Foreskin melanocyte (primary cell): ENCODE measurements at places on chromosomes 13 and 19.
A peak's percentile ranks its signal among the peaks of the same experiment; 100 is the strongest.

DNA sequence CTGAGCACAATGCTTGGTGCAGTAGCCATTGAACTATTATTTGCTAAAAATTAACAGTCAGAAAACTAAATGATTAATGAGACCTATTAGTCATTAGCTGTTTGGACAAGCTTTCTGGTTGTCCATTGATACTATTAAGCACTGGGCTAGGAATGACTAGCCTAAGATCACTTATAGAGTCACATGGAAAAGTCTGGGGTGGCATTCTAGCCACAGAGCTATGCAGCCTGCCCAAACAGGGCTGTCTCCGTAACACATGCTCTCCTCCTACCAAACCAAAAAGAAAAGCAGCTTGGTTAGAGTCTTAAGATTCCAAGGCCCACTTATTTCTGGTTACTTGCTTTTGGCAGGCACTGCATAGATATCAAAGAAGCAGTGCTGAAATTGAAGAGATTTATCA, 193.5 kb upstream of the NBEA start:
- peak; percentile 72 for DNase-seq

DNA sequence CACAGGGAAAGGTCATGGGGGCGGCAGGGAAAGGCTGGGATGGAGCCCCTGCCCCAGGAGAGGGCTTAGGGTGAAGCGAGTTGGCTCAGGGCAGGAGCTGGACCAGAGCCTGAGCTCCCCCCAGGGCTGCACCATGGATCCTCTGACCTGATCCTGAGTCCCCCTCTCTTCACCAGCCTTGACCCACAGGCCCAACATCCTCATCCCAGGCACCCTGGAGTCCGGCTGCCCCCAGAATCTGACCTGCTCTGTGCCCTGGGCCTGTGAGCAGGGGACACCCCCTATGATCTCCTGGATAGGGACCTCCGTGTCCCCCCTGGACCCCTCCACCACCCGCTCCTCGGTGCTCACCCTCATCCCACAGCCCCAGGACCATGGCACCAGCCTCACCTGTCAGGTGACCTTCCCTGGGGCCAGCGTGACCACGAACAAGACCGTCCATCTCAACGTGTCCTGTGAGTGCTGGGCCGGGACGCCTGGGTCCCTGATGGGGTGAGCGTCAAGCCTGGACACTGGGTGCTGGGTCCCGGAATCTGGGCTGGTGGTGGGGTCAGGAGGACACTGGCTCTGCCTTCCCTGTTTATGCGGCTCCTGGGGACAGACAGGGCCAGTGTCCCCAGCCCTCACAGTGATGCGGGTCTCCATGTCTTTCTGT, 842 bp downstream of the SIGLEC9 start:
- no peak for DNase-seq

DNA sequence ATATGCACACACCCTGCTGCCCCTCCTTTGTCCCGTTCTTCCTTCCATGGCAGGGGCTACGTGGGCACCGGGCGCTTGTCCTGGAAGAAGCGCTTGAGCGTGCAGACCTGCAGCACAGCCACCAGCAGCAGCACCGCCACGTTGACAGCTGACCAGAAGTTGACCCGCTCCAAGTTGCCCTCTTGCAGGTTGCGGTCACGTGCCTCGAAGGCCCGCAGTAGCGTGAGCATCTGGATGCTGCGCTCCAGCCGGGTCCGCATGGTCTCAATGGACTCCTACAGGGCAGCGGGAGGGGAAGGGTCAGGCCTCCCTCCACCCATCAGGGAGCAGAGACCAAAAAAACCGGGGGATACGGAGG, 3.1 kb downstream of the TMED1 start:
- no peak for DNase-seq

DNA sequence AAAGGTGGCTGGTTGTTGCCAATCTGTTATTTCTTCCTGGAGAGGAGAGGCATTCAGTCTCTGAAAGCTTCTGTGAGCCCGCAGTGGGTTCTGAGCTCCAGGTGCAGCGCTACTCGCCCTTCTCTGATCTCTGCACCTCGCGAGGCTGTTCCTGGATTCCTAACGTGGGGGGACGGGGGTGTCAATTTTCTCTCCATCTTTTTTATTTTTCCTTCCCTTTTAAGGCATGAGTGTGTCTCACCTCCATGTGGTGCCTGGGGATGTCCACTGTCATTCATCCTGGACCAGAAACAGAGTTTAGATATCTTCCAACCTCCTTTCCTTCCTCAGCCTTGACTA, 626 bp downstream of the ZNF233 start:
- no peak for DNase-seq

DNA sequence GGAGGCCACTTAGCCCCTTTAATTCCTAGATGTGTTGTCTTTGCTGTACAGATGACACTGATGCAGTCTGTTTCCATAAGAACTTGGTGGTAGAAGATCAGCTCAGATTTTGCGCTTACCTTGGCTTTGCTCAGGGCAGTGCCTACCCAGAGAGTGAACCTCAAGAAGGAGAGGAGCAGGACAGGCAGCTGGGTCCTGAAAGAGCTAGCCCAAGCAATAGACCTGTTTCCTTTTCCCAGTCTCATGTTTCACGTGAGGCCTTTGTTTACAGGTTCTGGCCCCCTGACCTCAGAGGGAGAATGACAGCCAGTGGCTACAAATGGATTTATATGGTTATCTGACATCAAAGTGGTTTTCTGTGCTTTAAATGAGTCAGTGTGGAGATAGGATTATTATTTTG, 40.1 kb downstream of the METTL21C start:
- DNase-seq, result no peak
